ENCODE measurements at places on chromosomes 13 and 19. TPM values are rescaled to one million over a fixed set of nuclear protein-coding genes. Genes with fewer than 3 reads are reported as not detected.

DNA sequence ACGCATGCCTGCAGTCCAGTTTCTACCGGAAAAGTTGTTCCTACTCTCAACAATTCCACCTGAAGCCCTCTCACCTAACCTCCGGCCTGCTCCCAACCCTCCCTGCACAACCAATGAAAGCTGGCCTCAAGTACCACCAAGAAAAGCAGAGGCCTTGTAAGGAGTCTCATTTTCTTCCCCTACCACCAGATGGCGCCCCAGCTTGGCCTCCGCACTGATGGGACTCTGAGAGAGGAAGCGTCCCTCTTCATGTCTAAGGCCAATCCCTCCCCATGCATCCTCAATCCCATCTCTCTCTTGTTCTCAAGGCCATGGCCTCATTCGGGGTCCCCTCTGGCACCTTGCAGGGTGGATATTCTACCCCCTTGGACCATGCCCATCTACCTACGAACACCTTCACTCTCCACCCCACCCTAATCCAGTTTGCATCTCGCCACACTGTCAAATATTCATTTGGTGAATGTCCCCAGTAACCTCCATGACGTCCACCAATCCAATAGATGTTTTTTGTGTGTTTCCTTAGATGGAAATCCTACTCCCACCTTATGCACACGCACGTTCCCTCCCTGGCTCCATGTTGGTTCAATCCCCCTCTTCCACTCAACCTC lies 412.8 kb downstream of the ZNF536 start:
- DNase-seq = peak; percentile 21

- no peak for DNase-seq
Observed at GRCh38 chr19:51531349-51532315, at the start of gene SIGLEC6. TSS of gene SIGLEC6 (minus strand) at chr19:51531670. CDS start at chr19:51531648, 22 bp downstream.

Gene ELL
- total RNA-seq = 8.4 TPM

DNA sequence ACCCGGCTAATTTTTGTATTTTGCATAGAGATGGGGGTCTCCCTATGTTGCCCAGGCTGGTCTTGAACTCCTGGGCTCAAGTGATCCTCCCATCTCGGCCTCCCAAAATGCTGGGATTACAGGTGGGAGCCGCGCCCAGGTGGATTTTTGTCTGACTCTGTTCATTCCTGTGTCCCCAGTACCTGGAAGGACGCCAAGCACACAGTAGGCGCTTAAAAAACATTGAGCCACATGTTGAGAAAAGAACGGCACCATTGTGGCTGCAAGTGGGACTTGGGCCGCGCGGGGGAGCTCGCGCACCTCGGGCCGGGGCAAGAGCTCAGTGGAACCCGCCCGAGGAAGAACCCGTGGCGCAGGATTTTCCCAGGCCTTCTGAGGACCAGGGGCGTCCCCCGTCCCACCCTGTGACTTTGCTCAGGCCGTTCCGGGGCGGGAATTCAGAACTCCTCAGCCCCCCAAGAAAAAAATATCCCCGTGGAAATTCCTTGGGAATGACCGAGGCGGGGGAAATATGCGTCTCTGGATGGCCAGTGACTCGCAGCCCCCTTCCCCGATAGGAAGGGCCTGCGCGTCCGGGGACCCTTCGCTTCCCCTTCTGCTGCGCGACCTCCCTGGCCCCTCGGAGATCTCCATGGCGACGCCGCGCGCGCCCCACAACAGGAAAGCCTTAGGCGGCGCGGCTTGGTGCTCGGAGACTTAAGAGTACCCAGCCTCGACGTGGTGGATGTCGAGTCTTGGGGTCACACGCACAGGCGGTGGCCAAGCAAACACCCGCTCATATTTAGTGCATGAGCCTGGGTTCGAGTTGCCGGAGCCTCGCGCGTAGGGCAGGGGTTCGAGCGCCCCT lies 1.4 kb upstream of the ICAM1 start:
- DNase-seq = peak; percentile 37

- no peak for DNase-seq
Observed at GRCh38 chr13:87677043-87677495, 5.9 kb downstream of the SLITRK5 start.

Gene FXYD7
- total RNA-seq = not detected
